ENCODE measurements at places on chromosomes 1 and 21.

DNA sequence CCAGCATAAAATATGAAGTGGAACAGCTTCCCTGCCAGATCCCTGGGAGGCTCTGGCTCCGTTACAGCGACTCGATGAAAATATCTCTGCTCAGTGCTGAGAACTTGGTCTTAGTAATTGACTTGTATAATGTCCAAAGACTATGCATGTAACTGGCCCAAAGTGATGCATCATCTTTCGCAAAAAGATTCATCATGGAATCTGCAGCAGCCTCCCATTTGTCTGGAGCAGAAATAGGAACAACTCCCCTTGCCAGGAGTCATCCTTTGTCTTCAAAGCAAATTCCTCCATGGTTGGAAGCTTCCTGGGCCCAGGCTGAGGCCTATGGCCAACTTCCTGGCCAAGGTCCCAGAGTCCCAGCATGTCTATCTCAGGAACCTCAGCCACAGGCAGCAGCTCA is 16.9 kb upstream of the SLC6A17 start:
- DNase-seq = no peak

- DNase-seq = no peak
Observed at GRCh38 chr1:158177700-158178450, 2.8 kb upstream of the CD1D start.

GRCh38 chr1:202155478-202156021 is 4.9 kb downstream of the PTPN7 start:
- no peak for DNase-seq

GRCh38 chr1:224044420-224044819 is 69.5 kb upstream of the FBXO28 start:
- no peak for DNase-seq

DNA sequence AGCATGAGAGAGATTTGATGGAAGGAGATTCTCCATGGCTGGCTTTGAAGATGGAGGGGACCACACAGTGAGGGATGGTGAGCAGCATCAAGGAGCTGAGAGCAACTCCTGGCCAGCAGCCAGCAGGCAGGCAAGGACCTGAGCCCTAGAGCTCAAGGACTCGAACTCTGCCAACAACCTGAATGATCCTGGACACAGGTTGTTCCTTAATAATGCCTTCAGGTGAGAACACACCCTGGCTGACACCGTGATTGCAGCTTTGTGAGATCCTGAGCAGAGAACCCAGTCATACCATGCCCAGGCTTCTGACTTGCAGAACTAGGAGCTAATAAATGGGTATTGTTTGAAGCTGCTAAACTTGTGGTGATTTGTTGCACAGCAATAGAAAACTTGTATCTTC is 183.1 kb downstream of the LMX1A start:
- DNase-seq = no peak

- DNase-seq = no peak
Observed at GRCh38 chr1:110215621-110216515, 5.8 kb downstream of the KCNC4 start.

- DNase-seq = no peak
Observed at GRCh38 chr1:88566615-88567387, 117.3 kb upstream of the PKN2 start.

GRCh38 chr1:11541236-11541635 is 62.3 kb downstream of the DISP3 start:
- no peak for DNase-seq

DNA sequence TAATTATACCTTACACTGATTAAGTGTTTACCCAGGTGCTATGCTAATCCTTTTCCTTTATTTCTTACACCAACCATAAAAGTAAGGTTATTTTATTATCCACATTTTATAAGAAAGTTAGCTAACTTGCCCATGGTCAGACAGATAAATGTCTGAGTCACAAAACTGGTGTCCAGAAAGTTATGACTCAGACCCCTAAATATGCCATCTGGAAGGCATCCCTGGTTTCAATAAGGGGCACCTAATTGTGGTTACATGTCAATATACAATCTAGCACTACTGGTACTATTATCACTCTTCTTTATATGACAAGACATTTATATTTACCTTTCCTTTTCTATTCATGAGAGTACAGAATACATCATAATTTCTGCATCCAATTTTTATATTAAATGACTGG is 496.5 kb upstream of the ADGRL2 start:
- no peak for DNase-seq

GRCh38 chr1:32651461-32652073 is 559 bp downstream of the RBBP4 start:
- no peak for DNase-seq

DNA sequence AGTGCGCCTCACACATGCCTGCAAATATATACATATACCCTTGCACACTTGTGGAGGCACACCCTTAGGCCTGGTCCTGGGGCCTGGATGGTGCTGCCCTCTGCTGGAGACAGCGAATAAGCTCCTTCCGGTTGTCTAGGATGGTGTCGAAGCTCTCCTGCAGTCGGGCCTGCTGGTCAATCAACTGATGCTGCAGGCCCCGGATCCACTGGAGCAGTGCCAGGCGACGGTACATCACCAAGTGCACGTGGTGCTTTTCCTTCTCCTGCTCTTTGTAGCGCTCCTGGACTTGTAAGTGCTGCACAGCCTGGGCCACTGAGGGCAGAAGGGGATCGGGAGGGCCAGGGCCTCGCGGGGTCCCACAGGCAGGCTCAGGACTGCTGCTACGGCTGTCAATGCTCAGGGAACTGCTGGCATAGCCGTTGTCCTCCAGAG is 3.1 kb downstream of the C1orf216 start:
- DNase-seq = peak; percentile 56

GRCh38 chr1:25117233-25117823 is 115.0 kb downstream of the SYF2 start:
- peak; percentile 26 for DNase-seq

- DNase-seq = no peak
Observed at GRCh38 chr1:201947697-201948008, 1.3 kb upstream of the LMOD1 start.

DNA sequence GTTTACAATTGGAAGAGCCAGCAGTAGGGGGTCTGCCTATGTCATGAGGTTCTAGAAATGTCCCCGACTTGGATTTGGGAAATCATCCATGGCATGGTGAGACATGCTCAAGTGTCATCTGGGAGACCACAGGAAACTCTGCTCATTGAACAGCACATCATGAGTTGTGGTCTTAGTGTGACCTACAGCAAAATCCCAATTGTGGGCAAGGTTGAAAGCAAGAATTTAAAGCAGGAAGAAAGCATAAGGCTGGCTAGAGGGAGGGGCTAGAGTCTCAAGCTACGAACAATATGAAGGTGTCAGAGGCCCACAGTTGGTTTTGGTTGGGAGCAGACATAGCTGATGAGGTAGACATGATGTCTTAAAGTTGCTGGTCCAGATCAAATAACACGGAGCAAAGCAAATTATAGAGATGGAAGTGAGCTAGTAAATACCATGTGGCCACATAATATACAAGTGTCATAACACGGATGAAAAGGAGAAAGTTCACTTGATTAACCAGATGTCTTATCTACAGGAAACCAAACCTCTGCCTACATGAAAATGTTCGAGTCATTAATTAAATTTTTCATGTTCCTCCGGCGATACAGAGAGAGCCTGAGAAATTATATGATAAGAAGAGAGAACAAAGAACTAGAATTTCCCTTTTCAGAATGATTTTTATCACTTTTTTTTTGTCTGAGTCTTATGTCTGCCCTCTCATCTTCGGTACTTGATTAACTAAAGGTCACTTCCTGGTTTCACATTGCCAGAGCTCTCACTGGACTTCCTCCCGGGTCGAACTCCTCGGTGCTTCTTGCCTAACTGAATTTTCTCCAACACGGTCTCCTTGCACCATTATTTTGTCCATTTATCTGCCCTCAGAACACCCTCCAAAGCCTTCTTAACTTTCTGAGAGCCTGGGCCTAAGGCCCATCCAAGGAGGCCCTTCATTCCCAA is 67.5 kb upstream of the DUSP10 start:
- no peak for DNase-seq

- DNase-seq = no peak
Observed at GRCh38 chr1:94463765-94464330, 45.7 kb downstream of the ABCD3 start.

DNA sequence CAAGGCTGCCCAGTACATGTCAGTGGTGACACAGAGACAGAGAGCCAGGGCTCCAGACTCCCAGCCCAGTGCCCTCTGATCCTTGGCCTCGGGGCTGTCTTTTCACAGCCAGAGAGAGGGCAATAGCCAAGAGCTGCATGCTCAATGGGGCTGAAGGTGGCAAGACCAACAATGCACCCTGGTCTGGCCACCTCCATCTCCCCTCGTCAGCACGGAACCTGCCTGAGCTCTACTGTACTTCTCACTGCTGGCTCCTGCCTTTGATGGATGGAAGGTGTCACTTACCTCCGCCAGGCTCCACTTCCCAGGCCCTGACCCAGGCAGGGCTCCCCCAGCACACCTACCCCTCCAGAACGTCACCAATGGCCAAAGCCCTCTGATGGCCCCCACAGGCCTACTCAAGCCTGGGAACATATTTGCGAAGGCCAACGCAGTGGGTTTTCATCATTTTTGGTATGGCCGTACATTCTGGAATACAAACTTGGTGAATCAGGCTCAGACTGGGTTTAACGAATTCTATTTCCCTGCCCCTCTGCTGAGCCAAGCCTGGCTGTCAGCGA is 88.1 kb downstream of the DMRTB1 start:
- DNase-seq = no peak

- no peak for DNase-seq
Observed at GRCh38 chr1:154115180-154115579, 39.7 kb downstream of the NUP210L start.

- no peak for DNase-seq
Observed at GRCh38 chr1:214066936-214067335, 79.2 kb downstream of the PROX1 start.

- peak; percentile 90 for DNase-seq
Observed at GRCh38 chr1:205749234-205750137, 496 bp downstream of the NUCKS1 start.

- DNase-seq = no peak
Observed at GRCh38 chr1:26239936-26240335, 5.9 kb downstream of the CEP85 start.

GRCh38 chr1:235650341-235651169 is 971 bp upstream of the GNG4 start:
- no peak for DNase-seq

- DNase-seq = no peak
Observed at GRCh38 chr1:12479311-12479710, 138.7 kb downstream of the DHRS3 start.

- no peak for DNase-seq
Observed at GRCh38 chr21:43740497-43741156, 21.7 kb downstream of the PDXK start.

GRCh38 chr1:19444296-19445021 is 40.9 kb downstream of the CAPZB start:
- no peak for DNase-seq

DNA sequence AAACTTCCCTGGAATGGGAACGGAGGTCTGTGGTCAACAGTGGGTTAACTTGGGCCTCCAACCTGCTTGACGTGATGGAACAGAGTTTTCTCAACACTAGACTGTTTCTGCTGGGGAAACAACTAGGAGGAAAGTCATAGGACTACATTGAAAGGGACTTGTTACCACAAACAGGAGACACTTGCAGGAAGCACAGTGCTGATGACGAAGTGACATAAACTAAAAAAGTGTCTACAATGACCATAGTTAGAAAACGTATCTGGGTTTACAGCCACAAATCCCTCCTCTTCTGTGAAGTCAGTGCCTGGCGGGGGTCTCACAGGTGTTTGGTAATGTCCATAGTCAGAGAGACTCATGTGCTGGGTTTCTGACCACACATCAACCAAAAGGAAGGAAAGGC is 86.3 kb downstream of the FCRL5 start:
- DNase-seq = no peak

DNA sequence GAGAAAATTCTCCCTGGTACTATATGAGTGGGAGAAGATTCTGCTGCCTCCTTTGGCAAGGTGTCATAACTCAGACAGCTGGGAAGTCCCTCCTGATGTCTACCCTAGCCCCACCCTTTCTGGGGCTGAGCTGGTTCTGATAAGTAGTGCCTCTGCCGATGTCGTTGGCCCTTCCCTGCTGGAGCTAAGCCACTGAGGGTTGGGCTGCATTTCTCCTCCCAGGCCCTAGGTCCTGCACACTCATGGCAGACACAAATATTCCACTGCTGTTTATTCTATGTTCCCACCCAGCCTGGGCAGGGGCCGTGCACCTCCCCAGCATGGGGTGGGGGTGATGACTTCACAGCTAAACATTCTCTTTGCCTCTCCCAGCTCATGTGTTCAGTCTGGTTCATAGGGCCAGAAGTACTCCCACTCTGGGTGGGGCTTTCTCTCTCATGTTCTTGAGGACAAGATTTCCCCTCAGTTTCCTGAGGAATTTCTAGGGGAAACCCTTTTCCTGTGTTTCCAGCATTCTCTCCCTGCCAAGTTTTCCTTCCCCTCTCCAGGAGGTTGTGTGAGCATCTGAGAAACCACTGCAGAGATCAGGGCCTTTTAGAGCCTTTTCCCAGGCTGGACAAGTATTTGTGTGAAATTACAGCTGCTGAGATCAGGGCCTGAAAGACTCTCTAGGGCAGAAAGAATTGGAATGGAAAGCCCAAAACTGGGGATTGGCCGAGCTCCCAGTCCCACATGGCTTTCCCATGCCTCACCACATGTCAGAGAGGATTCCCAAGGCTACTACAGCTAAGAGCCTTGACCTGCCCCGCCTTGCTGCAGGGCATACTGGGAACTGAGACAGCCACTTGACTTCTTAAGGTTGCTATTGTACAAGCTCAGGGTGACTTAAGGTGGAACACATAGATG is 66.2 kb downstream of the ATP2B4 start:
- no peak for DNase-seq

- no peak for DNase-seq
Observed at GRCh38 chr1:185886046-185886445, 151.9 kb downstream of the HMCN1 start.

GRCh38 chr21:39908265-39908923 is 41.2 kb downstream of the PCP4 start:
- no peak for DNase-seq

GRCh38 chr21:41973861-41974751 is 20.3 kb upstream of the C2CD2 start:
- no peak for DNase-seq

- no peak for DNase-seq
Observed at GRCh38 chr1:244138399-244138798, 87.3 kb downstream of the ZBTB18 start.

DNA sequence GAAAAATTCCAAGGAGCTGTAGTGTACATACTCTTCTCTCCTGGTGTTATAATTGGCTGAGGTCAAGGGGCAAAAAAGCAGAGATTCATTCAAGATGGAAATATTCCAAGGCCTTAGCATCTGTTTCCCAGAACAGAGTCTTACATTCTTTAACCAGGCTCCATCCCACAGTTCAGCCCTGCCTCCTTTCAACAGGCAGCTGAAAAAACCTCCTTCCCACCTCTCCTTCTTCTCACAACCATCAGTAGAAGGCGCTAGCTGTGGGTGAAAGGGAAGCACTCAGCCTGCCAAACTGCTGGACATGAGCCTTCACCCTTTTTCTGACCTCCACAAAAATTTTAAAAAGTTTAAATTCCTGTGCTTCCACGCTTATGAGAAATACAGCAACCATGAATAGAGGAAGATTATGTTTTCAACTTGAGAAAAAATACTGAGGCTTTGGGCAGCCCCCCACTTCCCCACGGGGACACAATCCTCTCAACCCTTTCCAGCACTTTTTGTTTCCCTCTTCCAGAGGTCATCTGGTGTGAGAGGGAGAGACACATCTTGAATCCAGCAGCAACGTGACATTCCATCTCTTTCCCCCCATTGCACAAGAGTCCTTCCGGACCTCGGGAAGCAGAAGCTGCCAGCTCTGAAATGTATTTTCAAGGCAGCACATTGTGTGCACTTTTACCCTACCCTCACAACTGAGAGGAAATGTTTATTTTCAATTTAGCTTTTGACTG is 43.2 kb upstream of the FMO2 start:
- no peak for DNase-seq

Data from stimulated activated CD4-positive, alpha-beta T cell treated with anti-CD3 and anti-CD28 coated beads, Interleukin-12 subunit alpha, Interleukin-12 subunit beta, amount 100 ng/mL, for 24 hours (primary cell).